ENCODE measurements at places on chromosomes 5 and 9. TPM values are rescaled to one million over a fixed set of nuclear protein-coding genes. Genes with fewer than 3 reads are reported as not detected.

DELE1 gene
- total RNA-seq: 26.9 TPM

ADAMTSL2 gene
- total RNA-seq: under 0.01 TPM

IFNA14 gene
- total RNA-seq: not detected

ANKRD18A gene
- 0.48 TPM for total RNA-seq

ECM2 gene
- 1.4 TPM for total RNA-seq

ACOT12 gene
- not detected for total RNA-seq

TRIP13 gene
- 7.5 TPM for total RNA-seq

CAMSAP1 gene
- 42.4 TPM for total RNA-seq

ENDOG gene
- 82.5 TPM for total RNA-seq

OBP2B gene
- not detected for total RNA-seq

PCDHA10 gene
- 0.48 TPM for total RNA-seq

PGGT1B gene
- total RNA-seq: 12.0 TPM

CACFD1 gene
- total RNA-seq: 5.5 TPM

SLC45A2 gene
- not detected for total RNA-seq

KCNT1 gene
- not detected for total RNA-seq

ISCA1 gene
- 22.2 TPM for total RNA-seq

CREB3 gene
- total RNA-seq: 29.2 TPM

GABRP gene
- not detected for total RNA-seq

SPATA6L gene
- total RNA-seq: 3.9 TPM

PSAT1 gene
- 108 TPM for total RNA-seq

ZBED3 gene
- 1.4 TPM for total RNA-seq

IL11RA gene
- total RNA-seq: 1.9 TPM

SCGB3A1 gene
- total RNA-seq: 1.3 TPM

GFRA3 gene
- not detected for total RNA-seq

ALDOB gene
- not detected for total RNA-seq

MRPS30 gene
- 78.6 TPM for total RNA-seq

ADGRD2 gene
- total RNA-seq: not detected
